ENCODE measurements at places on chromosomes 6 and 20. TPM values are rescaled to one million over a fixed set of nuclear protein-coding genes. Genes with fewer than 3 reads are reported as not detected.

The MUCL3 gene
- total RNA-seq: not detected

GRCh38 chr20:7392542-7393206 is 547.6 kb downstream of the HAO1 start:
- no peak for DNase-seq

The SLC22A7 gene
- not detected for total RNA-seq

The DEFB124 gene
- total RNA-seq: not detected
